ENCODE measurements at places on chromosomes 11 and 22.

GRCh38 chr11:101582989-101583250 lies 887 bp downstream of the TRPC6 start:
- DNase-seq: no peak

DNA sequence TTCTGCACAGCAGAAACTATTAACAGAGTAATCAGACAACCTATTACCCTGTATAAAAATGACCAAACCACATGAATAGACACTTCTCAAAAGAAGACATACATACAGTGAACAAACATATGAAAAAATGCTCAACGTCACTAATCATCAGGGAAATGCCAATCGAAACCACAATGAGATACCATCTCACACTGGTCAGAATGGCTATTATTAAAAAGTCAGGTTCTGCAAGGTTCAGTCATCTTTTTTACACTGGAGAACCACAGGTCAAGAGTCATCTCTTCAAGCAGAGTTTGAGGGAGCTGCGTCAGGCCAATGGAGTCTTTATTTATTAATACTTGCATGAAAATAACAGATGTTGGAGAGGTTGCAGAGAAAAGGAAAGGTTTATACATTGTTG lies 40.4 kb downstream of the RCN1 start:
- DNase-seq: no peak

- no peak for DNase-seq
Observed at GRCh38 chr22:29639096-29639495, 35.7 kb downstream of the NF2 start.

- no peak for DNase-seq
Observed at GRCh38 chr22:28021116-28021997, 102.3 kb upstream of the PITPNB start.

GRCh38 chr22:37054056-37054395 lies 2.5 kb downstream of the KCTD17 start:
- no peak for DNase-seq

- peak; percentile 75 for DNase-seq
Observed at GRCh38 chr22:23522623-23523251, 57.4 kb downstream of the IGLL1 start.

GRCh38 chr11:106745941-106746340 lies 272.3 kb downstream of the GUCY1A2 start:
- no peak for DNase-seq

DNA sequence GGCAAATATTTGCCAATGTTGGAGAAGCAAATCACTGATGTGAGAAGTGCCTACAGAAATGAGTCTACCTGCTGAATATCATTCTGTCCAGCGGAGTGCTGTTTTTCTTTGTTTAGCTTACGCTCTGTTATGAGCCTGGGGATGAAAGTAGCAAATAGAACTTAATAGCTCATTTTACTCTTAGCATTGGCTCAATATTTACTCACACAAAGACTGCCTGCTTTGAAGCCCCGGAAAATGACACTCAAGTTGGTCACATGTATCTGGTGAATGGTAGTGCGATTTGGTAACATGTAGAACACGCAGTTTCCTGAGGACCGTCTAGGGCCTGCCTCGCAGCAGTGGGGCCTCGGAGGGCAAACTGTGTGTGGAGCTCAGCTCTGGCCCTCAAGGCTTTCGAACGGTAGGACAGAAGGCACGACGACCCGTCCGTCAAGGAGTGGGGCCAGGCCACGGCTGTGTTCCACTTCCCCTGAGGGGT lies 38.9 kb downstream of the TBC1D22A start:
- DNase-seq: no peak
